ENCODE measurements at places on chromosomes 3 and 15.

DNA sequence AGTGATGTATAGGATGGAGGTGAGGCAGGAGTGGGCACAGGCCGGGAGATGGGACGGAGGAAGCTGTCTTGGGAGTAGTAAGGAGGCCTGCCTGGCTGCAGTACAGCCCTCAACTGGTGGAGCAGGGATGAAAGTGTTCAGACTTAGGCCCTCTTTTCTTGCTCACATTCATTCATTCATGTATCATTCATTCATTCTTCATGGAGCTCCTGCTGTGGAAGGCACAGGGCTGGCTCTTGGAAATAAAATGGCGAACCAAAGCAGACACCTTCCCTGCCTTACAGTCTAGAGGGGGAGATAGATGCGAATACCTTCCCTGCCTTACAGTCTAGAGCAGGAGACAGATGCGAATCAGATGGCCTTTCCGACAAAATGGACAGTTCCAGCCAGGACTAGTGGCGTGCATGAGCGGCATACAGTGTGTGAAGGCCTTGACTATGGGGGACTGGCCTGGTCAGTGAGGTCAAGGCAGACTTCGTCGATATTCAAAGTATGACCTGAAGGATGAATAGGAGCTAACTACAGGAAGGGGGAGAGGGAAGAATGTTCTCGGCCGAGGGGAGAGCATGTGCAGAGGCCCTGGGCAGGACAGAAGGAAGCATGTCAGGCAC lies 143.2 kb upstream of the TLE3 start:
- no peaks in the 10 kb centered on the region for H3K36me3 ChIP-seq
- H3K4me3 ChIP-seq, result no peak overlapping the region
- H3K4me1 ChIP-seq, result no peaks in the 10 kb centered on the region
- H3K27me3 ChIP-seq, result peaks cover 27% of the 10 kb centered on the region

GRCh38 chr15:93314245-93314644 lies 225.2 kb upstream of the RGMA start:
- peak overlapping the region; percentile 96 for H3K27ac ChIP-seq
- no peaks in the 10 kb centered on the region for H3K36me3 ChIP-seq
- peaks cover 6% of the 10 kb centered on the region for H3K4me1 ChIP-seq
- no peak overlapping the region for H3K4me3 ChIP-seq

DNA sequence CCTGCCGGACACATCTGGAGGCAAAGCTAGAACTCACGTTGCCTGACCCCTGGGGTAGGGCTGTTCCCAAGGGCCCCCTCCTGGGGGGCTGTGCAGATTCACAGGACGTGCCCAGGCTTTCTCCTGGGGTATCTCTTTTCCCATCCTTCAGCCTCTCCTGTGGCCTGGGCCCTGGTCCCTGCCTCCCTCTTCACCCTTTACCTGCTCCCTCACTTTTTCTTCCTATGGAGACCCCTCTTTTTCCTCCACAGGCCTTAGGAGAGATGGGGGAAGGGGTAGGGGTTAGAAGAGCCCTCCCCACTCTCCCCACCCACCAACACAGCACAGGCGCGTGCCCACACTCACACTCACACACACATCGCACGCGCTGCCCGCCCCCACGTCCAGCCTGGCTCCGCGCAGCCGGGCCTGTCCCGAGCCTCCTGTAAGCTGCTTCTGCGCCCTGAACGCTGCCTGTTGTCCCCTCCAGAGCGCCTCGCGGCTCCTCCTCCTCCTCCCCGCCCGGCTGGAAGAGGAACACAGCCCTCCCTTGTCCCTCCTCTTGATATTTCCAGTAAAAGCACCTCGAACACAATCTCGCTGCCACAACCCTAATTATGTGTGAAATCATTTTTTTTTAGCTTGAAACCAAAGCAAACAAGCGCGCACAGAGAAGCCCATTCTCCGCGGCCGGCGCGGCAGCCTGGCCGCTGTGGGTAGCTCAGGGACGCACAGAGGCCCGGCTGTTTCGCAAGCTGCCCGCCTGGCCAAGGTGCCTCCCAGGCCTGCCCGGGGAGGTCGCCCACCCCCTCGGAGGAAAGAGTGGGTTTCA lies 33.9 kb upstream of the ACAN start:
- H3K4me3 ChIP-seq, result peak overlapping the region; percentile 64
- H3K27ac ChIP-seq, result no peak overlapping the region
- no peaks in the 10 kb centered on the region for H3K4me1 ChIP-seq
- no peaks in the 10 kb centered on the region for H3K36me3 ChIP-seq
- peak; percentile 81 for DNase-seq

GRCh38 chr15:29635513-29636098 lies 186.7 kb downstream of the TJP1 start:
- H3K4me3 ChIP-seq, result no peak overlapping the region
- DNase-seq, result no peak
- H3K36me3 ChIP-seq, result no peaks in the 10 kb centered on the region
- H3K27ac ChIP-seq, result no peak overlapping the region

DNA sequence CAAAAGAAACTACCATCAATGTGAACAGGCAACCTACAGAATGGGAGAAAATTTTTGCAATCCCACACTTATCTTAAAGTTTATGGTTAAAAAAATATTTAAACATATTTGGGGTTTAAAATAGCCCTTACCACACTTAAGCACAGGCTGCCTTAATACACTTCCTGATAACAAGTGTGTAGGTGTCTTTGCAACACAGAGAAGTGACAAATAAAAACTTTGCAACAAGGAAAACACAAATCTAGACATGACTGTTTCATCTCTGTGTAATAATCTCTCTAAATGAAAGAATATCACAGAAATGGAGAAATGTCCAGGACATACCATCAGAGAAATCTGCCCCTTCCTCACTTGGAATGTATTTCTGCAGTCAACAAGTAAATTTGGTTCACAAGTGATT lies 464.1 kb upstream of the ARHGEF26 start:
- no peak for DNase-seq
- no peaks in the 10 kb centered on the region for H3K4me1 ChIP-seq
- H3K4me3 ChIP-seq, result no peak overlapping the region
- H3K27me3 ChIP-seq, result no peaks in the 10 kb centered on the region
- no peaks in the 10 kb centered on the region for H3K36me3 ChIP-seq
- H3K27ac ChIP-seq, result no peak overlapping the region

DNA sequence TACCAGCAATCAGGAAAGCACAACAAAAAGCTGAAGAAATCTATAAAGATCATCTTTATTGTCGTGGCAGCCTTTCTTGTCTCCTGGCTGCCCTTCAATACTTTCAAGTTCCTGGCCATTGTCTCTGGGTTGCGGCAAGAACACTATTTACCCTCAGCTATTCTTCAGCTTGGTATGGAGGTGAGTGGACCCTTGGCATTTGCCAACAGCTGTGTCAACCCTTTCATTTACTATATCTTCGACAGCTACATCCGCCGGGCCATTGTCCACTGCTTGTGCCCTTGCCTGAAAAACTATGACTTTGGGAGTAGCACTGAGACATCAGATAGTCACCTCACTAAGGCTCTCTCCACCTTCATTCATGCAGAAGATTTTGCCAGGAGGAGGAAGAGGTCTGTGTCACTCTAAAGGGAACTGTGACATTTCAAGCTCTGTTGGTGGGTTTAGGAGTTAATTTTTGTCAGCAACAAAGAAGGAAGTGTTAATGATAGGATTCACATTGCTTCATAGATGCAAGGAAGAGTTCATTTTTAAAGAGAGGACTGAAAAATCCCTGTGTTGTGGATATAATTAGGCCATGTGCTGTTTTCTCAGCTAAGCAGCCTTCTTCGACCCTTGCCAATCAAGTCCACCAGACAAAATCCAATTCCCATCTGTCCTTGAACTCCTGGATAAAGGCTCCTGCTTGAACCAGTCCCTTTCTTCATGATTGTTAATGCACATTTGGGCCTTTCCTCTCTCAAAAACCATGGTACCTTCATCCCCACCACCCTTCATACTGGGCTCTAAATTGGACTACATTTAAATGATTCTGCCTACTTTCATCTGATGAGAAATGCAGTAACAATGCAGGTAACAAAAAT lies 1.2 kb downstream of the GPR15 start:
- H3K36me3 ChIP-seq, result no peaks in the 10 kb centered on the region
- no peak overlapping the region for H3K27ac ChIP-seq
- H3K4me3 ChIP-seq, result no peak overlapping the region
- no peak for DNase-seq
- peaks cover 4% of the 10 kb centered on the region for H3K4me1 ChIP-seq
- no peaks in the 10 kb centered on the region for H3K27me3 ChIP-seq

Data from endodermal cell (in vitro differentiated cells).